ENCODE measurements at places on chromosomes 2 and 18.

- DNase-seq: no peak
Measured at GRCh38 chr2:181658444-181658843, 1.5 kb upstream of the CERKL start.

GRCh38 chr18:60746491-60746890 is 373.9 kb upstream of the MC4R start:
- DNase-seq: no peak

- no peak for DNase-seq
Measured at GRCh38 chr2:2569306-2569705, 238.2 kb upstream of the MYT1L start.

DNA sequence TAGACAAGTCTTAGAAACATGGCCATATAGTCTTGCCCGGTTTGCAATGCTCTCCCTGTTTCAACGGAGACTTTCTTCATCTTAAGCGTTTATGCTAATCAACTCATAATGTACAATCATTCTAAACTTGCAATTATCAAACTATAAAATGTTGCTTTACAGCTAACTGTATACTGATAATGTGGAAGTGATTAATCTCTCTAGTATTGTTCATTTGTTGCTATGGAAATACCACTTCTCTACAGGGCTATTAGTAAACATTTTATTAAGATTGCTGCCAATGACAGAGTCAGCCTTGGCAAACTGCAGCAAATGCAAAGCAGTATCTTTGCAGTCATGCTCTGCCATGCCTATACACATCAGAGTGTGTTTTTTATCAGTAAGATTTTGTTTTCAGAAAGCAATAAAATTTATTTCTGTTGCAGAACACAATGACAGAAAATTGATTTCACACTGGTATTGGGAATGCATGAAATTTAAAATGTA is 1201.8 kb upstream of the CDH2 start:
- peak; percentile 45 for DNase-seq

- peak; percentile 40 for DNase-seq
Measured at GRCh38 chr2:134670955-134671354, 47.8 kb downstream of the TMEM163 start.

DNA sequence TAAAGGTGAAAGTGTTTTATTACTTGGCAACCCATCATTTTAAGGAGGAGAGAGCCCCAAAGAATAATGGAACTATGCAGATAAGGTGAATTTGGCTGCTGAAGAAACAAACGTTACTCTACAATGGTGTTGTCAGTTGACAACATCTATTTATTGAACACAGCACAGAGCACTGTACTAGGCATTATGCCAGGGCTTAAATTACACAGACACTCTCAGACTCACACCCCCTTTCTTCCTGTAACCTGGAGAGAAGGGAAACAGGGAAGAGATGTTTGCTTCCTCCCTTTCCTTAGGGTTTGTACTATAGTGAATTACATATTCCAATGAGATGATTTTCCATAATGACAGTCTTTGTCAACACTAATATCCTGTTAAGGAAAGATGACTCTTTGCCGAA is 94.0 kb upstream of the ATP5MC3 start:
- no peak for DNase-seq

GRCh38 chr18:33157893-33158292 is 282.6 kb downstream of the CCDC178 start:
- no peak for DNase-seq

DNA sequence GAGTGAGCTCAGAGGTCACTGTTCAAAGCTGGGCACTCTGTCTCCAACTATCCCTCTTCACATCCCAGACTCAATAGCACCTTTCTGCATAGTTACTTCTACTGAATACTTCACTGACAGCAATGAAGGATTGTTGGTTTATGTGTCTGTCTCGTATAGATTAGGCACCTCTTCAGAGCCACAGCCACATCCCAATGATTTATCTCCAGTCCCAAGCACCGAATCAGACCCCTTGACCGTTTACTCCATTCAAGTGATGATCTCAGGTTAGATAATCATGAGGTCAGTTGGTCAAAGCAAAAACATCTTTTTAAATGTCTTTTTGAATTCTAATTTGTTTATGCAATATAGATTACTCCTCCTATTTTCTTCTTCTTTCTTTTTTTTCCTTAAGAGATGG is 14.7 kb downstream of the NEDD4L start:
- DNase-seq: peak; percentile 67

GRCh38 chr2:225070811-225071210 is 28.5 kb upstream of the DOCK10 start:
- DNase-seq: no peak

GRCh38 chr2:147577323-147577997 is 267.4 kb upstream of the ACVR2A start:
- no peak for DNase-seq

DNA sequence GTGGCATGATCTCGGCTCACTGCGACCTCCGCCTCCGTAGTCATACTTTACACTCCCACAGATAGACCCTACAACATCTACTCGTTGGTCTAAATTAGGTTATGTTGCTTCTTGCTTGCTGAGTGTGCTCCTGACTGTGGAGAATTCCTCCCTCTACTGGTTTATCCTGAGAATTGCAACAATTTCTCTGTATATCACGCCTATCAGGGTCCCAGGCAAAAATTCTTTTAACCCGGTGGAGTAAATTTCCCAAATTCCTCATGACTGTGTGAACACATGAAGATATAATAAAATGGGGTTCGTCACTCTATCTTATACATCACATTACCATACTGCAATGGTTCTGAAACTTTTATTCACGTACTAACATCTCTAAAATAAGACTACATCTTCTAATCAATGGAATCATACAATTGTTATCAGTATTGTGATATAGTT is 156.7 kb downstream of the EVA1A start:
- DNase-seq: peak; percentile 76

GRCh38 chr2:196365923-196366322 is 194.5 kb upstream of the STK17B start:
- no peak for DNase-seq

GRCh38 chr2:96547731-96548171 is 11.2 kb downstream of the ARID5A start:
- DNase-seq: no peak

DNA sequence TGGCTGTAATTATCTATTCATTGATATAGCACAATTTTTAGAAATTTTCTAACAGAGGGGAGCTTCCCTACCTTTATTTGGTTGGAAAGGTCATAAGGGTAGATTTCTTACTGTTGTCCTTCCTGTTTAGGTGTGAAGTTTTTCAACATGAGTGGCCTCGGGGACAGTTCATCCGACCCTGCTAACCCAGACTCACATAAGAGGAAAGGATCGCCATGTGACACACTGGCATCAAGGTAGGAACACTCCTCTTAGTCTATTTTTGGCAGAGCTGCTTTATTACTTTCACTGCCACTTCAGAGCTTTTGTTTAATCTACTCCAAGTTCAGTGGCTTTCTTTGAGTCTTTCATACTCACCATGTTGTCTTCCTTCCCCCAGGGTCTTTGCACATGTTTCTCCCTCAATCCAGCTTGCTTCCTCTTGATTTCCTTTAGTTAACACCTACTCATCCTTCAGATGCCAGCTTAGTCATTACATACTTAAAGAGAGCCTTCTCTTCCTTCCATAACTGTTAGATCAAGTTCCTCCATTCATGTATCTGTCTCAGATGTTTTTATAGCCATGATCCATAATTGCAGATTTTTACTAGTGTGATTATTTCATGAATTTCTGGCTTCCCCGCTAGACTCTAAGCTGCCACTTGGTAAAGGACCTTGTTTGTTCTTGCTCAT is 134.5 kb downstream of the PTRHD1 start:
- no peak for DNase-seq

DNA sequence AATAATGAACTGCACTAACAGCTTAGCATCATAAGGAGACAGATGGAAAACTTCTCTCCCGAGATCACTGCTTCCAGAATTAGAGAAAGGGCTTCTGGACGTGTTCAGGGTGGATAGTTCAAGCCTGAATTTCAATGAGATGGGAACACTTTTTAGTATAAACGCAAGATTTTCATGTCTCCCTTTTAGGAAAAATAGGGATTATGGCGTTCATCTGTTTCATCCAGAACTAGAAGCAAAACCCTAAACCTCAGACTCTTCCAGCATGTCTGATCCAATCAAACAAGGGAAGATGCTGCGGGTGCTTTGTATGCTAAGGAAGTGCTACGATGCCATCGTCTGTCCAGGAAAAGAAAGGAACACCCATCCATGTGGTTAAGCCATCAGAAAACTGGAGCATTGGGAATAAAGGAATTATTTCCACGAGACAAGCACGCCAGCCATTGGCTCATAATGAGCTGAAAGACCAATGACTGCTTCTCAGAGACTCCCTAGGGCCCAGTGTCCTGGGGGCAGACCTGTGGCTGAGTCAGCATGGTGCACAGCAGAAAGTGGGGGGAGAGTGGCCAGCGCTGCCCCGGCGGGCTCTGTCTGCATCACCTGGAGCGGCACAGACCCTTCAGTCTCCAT is 65.9 kb upstream of the AFF3 start:
- DNase-seq: no peak

GRCh38 chr2:2229626-2230432 is 101.2 kb downstream of the MYT1L start:
- DNase-seq: peak; percentile 7

DNA sequence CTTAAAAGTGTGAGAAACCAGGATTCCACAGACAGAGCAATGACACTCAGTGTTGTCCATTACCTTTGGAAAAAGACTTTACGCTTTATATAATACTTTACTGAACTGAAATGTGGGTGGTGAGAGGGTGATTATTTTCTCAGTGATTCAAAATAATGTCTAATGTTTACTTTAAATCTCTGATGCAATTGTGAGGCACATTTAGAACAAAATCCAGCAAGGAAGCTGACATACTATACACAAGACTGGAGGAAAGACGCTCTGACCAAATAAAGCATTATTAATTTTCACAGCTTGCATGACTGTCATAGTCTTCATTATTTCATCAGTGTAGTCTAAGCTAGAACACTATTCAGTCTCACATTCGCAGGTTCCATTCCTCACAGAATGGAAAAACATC is 34.1 kb upstream of the STAT1 start:
- DNase-seq: peak; percentile 45

DNA sequence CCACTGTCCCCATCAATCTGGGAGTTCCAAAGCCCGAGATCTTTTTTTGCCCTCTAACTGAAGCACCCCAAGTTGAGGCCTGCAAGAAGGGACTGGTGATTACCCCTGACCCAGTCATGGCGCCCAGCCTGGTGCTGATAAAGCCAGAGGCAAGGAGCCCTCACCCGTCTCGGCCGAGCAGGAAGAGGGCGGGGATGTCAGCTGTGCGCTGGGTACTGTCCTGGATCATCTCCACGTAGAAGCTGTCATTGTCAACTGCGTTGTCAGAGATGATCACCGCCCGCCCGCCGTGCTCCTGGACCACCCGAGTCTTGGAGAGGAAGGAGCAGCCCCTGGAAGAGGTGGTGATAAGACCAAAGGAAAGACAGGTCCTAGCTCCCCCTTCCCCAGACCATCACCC is 4.4 kb downstream of the PRADC1 start:
- no peak for DNase-seq

DNA sequence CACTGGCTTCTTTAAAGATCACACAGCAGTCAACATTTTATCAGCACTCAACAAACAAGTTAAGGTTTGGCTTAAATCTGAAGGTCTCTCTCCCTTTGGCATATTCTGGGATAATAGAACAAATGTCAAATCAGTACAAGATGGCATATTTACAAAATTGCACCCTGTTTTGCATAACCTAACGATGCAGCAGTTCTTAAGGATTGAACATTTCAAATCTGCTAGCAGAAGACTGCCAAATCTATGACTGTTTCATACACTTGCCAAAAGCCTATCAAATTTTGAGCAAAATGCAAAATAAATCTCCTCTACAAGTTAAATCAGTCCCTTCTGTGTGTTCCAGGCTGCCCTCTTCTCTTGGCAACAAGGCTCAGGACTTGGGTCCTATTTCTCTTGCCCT is 73.6 kb downstream of the DPP4 start:
- no peak for DNase-seq

GRCh38 chr2:6913415-6914157 is 3.6 kb upstream of the RNF144A start:
- peak; percentile 69 for DNase-seq

GRCh38 chr2:62329797-62330196 is 133.9 kb downstream of the B3GNT2 start:
- no peak for DNase-seq

- DNase-seq: peak; percentile 82
Measured at GRCh38 chr2:170815746-170816503, 762 bp upstream of the GAD1 start.

DNA sequence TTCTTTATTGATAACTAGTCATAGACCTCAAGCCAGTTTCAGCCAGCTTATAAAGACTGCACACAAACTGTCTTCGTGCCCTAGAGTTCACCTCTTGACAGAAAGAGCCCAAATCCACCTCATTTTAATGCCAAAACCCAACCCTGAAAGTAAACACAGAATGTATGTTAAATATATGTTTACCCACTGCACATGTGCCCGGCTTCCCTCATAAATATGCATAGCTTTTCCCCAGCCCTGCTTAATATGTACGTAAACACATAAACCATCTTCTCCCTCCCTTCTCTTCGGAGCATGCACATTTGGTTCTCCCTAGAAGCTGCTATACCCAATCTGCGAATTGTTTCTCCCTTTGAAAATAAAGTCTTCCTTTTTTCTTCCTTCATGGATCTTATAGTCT is 73.9 kb upstream of the XIRP2 start:
- no peak for DNase-seq

GRCh38 chr2:197926673-197927072 is 122.3 kb downstream of the PLCL1 start:
- no peak for DNase-seq

DNA sequence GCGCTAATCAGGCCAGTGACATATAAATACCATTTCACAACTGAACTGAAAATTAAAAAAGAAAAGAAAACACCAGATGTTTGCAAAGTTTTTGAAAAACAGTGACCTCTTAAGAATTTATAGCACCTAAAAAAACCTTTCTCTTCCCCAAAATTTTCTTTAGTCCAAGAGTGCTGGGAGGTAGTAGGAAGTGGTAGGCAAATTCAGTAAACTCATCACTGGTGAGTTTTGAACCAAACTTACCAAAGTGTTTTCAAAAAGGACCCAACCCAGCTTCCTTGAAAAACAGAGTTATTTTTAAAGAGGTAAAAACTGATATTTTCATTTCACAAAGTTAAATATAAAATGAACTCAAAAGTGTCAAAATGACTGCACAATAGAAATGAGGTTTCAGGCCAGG is 90.4 kb downstream of the TMEM247 start:
- no peak for DNase-seq

- DNase-seq: no peak
Measured at GRCh38 chr18:75868031-75868430, 440.5 kb upstream of the SMIM21 start.

DNA sequence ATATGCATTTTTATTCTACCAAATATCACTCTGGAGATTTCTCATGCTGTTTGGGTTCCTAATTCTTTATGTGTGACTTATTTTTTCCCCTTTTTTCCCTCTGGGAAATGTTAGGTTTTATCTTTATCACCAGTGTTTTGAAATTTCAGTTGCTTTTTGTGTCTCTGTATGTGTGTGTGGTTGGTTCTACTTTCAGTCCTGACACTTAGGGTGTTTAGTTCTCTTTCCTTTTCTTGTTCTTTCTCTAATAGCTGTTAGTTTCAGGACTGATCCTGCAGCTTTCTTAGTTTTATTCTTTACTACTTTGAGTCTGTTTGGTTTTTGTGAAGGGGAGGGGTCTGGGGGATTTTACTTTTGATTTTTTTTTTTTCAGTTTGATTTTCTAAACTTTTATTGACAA is 23.1 kb downstream of the PPM1B start:
- DNase-seq: no peak

GRCh38 chr18:28411806-28412205 is 234.9 kb upstream of the CDH2 start:
- no peak for DNase-seq

- no peak for DNase-seq
Measured at GRCh38 chr2:222423186-222423585, 1.2 kb upstream of the SGPP2 start.

All from PC-3 (cell line).